Iris pigment epithelial cell (primary cell): ENCODE measurements at places on chromosomes 12 and 14.

DNA sequence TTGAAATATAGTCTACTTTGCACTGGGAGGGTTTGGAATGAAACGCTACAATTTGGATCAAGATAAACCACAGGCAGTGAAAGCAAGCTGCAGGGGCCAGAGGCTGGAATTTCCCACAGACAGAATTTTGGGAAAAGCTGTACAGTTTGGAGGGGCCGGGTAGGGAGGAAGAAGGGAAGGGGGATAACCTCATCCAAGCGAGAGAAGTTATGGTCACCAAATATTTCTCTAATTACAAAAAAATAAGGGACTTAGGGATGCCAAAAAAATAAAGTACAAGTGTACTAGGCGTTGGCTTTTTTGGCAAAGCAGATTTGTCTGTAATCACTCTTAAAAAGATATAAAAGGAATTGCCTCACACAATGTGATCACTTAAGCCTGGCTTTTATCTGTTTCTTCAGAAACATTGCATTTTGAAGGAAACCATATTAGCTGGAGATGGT lies 31.2 kb upstream of the ADGRD1 start:
- DNase-seq: no peak

DNA sequence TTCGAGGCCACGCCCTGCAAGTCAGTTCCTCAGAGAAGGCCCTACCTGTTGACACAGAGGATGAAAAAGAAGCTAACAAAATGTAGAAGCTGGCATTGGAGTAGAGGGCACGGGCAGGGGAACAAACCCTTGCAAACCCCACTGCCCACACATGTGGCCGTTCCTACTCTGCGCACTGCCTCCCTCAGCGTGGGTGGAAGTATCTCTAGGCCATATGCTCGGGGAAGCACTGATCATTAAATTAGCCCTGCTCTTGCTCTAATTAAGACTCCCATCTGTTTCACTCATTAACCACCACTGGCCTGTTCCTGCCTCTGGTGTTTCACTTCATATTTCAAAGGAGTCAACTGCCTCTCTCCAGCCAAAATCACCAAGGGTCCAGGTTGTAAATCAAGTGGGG lies 201.2 kb upstream of the SFSWAP start:
- DNase-seq: no peak

DNA sequence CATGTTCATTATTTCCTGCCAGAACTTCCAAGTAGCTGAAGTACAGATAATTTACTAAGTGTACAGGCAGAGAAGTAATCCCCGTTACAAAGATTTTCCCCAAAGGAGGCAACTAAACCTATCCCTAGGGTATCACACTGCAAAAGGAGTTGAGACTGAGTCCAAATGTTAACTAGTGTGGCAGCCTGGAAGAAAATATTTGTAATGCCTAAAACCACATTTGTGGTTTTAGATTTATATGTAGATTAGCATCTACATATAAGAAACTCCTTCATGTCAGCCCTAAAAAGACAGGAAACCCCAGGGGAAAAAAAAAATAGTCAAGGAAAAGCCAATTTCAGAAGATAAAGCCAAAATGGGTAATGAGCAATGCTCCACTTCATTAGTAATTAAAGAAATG lies 1.4 kb upstream of the RNASE12 start:
- no peak for DNase-seq

GRCh38 chr14:106518054-106518943 lies 991.9 kb downstream of the TMEM121 start:
- DNase-seq: no peak
